Caudate nucleus (tissue), 63 donors: ENCODE measurements at places on chromosomes 2 and 18.

DNA sequence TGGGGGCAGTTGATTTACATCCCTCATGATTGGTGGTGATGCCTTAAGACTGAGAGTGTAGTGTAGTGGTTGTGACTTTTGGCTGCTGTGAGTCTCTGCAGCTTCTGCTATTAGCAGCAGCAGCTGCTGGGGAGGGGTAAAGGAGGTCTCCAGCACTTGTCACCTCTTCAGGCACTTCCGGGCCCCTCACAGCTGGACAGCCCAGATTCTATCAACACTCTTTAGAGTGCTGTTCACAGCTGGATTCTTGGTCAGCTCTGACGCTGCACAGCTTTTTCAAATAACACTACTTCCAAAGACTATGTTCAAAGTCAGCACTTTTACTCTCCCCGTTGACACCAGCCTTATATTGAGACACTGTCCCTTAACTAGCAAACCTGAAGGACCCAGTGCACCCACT lies 396.0 kb downstream of the MEIS1 start:
- DNase-seq, result no peak

DNA sequence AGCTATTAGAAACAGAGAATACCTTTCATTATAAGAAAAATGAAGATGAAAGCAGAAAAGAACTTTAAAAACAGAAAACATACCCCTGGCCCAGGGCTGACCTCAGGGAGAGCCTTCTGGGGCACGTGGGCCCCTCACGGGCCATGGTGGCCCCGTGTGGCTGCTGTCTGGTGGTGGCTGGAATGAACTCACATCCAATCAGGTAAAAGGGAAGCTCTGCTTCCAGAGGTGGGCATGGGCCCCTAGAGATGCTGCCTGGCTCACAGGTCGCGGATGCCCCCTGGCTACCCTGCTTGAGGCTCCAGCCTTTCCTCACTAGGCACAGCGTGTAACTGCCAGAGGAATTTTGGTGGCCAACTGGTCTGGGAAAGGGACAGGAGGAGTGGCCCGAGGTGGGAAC lies 16.6 kb downstream of the SNORC start:
- no peak for DNase-seq

- DNase-seq, result no peak
Measured at GRCh38 chr2:227326783-227327182, 1.7 kb downstream of the MFF start.

GRCh38 chr2:191907545-191907944 lies 60.7 kb upstream of the CAVIN2 start:
- no peak for DNase-seq

- no peak for DNase-seq
Measured at GRCh38 chr2:60597346-60597745, 43.9 kb upstream of the BCL11A start.

- DNase-seq, result no peak
Measured at GRCh38 chr18:72336786-72337185, 207.4 kb downstream of the CBLN2 start.

DNA sequence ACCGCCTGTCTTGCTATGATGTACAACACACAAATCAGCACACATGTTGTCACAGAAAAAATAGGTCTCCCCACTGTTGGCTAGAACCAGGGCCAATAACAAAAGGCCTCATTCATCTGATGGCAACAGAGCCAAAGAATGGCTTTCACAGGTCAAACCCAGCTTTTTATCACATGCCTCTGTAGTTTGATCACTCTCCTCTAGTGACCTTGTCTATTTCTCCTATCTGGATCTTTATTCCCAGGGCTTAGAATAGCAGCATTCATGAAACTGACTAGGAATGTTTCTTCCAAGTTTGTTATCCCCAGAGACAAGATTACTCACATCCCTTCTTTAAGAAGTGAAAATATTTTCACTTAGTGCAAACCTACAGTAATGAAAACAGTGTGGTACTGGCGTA lies 285.8 kb upstream of the GYPC start:
- no peak for DNase-seq

DNA sequence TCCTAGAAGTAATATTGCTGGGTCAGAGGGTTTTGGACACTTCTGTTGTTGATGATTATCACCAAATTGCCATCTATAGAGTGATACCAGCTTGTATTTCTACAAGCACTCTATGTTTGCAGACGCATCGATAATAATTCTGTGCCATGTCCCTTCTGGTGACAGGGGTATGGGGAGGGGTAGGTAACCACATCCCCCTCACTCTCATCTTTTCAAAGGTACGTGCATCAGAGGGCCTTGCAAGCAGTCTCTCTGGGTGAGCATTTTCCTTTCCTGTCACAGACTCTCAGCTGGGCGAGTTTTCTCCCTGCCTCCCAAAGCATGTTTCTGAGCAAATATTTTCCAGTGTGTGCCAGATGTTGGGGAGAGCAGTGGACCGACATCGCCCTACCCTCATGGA lies 98.0 kb downstream of the SMAD7 start:
- DNase-seq, result no peak

DNA sequence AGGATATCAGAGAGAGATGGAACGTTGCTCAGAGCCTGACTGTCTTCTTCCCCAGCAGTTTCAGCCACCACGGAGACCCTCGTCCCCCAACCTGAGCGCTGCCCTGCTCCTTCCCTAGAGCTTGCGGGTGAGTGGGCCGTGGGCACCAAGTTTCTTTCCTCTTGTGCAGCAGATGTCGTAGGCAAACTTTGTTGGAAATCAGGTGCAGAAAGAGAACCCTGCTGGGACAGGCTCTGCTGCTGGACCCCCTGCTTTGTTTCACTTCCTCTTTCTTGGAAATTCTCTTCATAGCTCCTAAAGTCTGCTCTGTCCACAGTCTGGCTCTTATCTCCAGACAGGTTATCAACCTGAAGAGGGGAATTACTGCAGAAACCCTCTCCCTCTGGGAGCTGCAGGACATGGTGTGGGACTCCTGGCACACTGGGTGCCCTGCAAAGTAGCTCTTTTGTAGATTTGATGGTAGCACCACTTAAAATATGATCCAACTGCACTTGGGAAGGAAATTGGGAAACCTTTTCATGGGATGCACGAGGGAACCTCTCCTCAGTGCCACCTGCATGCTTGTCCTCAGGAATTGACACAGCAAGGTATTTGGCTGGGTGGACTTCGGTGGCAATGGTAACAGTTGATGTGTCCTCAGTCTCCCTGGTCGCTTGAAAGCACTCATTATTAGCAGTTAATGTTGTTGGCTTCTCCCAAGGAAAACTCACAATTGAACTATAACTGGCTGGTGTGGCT lies 92.2 kb downstream of the ALPK2 start:
- DNase-seq, result no peak
